T follicular helper cell (primary cell): ENCODE measurements at places on chromosomes 6 and 20.

DNA sequence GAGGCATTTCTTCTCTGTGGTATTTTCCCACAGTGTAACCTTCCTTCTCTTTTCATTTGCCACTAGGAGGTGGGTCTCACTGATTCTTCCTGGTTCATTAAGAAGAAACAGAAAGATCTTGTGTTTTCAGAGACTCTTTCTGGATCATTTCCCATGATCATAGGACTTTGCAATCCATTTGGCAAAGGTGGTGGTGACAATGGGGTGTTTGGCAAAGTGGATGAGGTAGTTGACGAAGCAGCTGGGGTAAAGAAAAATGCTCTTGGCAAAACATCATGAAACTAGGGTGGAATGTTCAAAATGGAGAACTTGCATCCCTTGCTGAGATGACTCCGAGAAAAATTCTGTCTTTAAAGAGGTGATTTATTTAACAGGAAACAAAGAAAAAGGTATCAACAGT is 50.6 kb downstream of the TRAF3IP2 start:
- DNase-seq, result no peak

DNA sequence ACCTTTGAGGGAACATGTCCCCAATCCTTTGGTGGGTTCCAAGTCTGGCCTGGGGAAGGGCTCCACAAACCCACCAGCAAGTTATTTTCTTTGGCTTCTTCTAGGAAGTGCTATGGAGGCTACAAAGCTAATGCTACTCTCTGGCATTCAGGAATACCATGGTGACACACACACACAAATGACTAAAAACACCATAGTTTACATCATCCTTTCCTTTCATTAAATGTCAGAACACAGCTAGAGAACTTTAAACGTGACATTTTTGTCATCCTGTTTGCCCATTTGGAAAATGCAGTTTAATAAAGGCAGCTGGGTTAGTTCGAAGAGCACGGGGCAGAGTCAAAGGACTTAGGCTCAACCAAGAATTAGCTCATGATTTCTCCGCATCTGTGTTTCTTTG is 40.2 kb upstream of the PROKR2 start:
- no peak for DNase-seq

DNA sequence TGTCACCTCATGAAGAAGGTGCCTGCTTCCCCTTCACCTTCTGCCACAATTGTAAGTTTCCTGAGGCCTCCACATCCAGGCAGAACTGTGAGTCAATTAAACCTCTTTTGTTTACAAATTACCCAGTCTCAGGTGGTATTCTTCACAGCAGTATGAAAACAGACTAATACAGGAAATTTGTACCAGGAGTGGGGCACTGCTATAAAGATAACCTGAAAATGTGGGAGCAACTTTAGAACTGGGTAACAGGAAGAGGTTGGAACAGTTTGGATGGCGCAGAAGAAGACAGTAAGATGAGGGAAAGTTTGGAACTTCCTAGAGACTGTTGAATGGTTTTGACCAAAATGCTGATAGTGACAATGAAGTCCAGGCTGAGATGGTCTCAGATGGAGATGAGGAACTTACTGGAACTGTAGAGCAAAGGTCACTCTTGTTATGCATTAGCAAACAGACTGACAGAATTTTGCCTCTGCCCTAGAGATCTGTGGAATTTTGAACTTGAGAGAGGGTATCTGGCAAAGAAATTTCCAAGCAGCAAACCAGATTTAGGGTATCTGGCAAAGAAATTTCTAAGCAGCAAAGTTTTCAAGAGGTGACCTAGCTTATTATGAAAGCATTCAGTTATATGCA is 23.5 kb upstream of the COL21A1 start:
- DNase-seq, result no peak

DNA sequence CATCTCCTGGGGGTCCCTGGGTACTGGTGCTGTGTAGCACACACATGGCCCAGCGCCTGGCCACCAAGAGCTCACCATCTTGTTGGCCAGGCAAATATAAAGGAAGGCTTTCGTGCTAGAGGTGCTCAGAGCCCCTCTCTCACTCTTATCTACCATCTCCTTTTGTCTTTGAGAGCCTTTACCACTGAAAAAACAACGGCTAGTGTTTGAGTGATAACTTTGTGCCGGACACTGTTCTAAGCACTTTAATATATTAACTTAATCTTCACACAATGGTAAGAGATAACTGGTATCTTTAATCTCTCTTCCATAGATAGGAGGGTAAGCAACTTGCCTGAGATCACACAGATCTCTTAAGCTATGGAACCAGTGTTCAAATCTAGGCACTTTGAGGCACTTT is 21.5 kb upstream of the ARHGAP18 start:
- DNase-seq, result no peak

- DNase-seq, result no peak
These were observed 13.6 kb downstream of the POU3F2 start for GRCh38 chr6:98847779-98848538.
